ENCODE measurements at places on chromosomes 3 and 15. TPM values are rescaled to one million over a fixed set of nuclear protein-coding genes. Genes with fewer than 3 reads are reported as not detected.

The ADAMTS9 gene
- 13.1 TPM for total RNA-seq

The CCDC50 gene
- 107 TPM for total RNA-seq

The ABHD2 gene
- 46.5 TPM for total RNA-seq

The SYNPR gene
- total RNA-seq: not detected

The GXYLT2 gene
- total RNA-seq: 56.9 TPM

The CX3CR1 gene
- not detected for total RNA-seq

The SNRPA1 gene
- total RNA-seq: 27.8 TPM

The TRPM1 gene
- not detected for total RNA-seq

The VEPH1 gene
- total RNA-seq: 25.2 TPM

The RPL39L gene
- total RNA-seq: 9.3 TPM

The CATSPER2 gene
- not detected for total RNA-seq

The ITIH3 gene
- total RNA-seq: not detected

The CPLX3 gene
- not detected for total RNA-seq

The ZDHHC19 gene
- not detected for total RNA-seq

The RPL32 gene
- 1,888 TPM for total RNA-seq

Data from cardiac ventricle fibroblast (primary cell).